ENCODE measurements at places on chromosomes 7 and 10.

GRCh38 chr7:155804897-155805825, 7.1 kb downstream of the SHH start:
- DNase-seq = no peak

DNA sequence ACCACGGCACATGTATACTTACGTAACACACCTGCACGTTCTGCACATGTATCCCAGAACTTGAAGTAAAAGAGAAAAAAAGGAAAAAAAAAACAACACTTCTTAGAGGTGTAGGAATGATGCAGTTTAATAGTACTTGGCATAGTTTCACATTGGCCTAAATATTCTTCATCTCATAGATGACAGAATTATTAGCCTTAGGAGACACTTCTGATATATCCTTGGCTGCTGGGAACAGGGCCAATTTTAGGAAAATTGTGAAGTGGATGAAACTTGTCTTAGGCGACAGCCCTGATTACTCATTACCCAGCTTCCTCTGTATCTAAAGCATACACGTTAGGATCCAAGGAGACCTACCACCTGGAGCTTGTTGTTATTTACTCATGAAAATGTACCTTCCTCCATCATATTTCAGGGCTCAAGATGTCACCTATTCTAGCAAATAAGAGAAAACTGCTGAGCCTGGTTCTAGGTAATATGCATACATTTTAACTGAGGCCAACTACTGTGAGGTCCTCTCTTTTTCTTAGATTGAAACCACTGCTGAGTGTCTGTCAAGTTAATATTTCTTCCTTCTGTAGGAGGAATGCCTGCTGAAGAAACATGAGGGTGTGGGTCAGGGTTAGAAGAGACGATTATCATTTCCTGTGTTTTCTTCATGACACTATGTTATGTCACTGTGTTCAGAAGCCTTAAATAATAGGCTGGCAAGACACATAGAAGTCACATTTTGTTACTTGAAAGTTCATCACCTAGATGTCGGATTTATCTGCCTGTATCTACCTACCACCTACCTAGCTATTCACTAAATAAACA, 44.3 kb downstream of the CPED1 start:
- DNase-seq = no peak

- DNase-seq = no peak
Measured at GRCh38 chr7:39624442-39624807, 1.1 kb downstream of the RALA start.

DNA sequence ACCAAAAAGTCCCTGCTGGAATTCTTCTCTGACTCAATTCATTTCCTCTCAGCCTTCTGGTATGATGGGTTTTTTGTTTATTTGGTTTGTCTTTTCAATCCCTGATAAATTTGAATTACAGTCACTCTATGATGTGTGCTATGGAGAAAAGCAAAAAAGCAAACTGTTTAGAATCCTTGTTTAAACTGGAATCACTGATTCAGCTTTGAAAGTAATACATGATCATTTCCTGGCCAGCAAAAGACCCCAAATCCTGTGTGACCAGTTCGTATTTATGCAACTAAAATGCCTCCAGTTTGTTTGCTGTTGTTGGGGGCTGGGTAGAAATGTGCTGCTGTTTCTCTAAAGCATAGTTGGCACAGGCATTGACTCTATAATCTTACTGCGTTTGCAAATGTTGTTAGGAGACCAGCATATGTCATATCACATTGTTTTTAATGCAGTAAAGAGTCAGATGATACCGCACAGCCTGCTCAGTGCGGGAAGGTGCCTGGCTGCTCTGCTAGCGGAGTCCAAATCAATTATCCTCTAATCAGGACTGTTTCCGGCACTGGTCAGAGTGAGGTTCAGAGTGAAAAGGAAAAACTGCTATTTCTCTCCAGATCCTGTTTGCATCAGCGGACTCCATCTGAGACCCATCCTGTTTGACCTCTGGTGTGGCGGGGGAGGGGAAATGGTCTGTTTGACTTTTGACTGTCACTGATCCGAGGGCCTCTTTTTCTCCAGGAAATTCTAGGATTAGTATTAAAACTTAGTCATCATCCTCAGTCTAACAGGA, 40.6 kb upstream of the ADD3 start:
- DNase-seq = no peak

GRCh38 chr7:128742206-128742605, 3.0 kb downstream of the CALU start:
- DNase-seq = no peak

DNA sequence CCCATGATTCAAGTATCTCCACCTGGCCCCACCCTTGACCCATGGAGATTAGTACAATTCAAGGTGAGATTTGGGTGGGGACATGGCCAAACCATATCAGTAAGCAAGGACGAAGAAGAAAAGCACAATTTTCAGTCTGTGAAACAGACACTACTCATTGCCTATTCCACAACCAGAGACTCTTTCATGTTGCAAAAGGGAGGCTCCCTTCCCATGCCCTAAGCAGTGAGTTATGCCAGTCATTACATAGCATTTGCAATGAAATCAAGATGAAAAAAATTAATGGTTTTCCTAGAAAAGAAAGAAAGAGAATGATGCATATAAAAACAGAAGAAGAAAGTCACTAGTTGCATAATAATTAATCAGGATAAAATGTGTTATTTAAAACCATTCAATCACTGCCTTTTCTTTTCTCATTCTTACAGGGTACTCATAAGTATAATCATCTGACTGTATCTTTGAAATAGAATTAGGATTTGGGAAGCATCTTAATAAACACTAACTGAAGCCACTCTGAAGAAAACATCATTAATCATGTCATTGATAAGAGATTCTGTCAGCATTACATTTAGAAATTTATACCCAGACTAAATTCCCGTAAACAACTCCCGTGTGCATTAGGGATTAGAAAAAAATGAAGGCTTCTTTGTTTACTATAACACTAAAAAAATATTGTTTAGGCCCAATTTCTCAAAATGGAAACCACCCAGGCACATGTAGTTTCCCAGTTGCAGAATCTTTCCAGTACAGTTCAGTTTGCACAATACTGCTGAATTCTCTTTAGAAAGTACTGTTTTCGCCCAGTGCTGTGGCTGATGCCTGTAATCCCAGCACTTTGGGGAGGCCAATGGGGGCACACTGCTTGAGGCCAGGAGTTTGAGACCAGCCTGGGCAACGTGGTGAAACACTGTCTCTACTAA, 9.1 kb downstream of the PRPS1L1 start:
- no peak for DNase-seq

DNA sequence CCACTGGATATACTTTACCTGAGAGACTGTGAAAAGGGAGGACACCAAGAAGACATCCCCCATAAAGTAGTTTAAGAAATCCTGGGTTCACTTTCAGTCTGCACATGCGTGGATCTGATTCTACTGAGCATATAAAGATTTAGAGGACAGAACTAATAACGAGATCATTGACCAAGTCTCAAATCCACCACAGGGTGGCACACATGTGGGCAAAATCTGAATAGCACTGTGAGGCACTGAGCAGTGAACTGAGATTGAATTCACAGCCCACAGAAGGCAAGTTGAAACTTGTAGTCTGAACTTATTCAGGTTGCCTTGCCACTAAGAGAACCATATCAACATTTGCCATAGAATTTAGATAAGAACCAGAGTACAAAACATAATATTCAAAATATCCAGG, 818.6 kb downstream of the GRID1 start:
- DNase-seq = no peak

DNA sequence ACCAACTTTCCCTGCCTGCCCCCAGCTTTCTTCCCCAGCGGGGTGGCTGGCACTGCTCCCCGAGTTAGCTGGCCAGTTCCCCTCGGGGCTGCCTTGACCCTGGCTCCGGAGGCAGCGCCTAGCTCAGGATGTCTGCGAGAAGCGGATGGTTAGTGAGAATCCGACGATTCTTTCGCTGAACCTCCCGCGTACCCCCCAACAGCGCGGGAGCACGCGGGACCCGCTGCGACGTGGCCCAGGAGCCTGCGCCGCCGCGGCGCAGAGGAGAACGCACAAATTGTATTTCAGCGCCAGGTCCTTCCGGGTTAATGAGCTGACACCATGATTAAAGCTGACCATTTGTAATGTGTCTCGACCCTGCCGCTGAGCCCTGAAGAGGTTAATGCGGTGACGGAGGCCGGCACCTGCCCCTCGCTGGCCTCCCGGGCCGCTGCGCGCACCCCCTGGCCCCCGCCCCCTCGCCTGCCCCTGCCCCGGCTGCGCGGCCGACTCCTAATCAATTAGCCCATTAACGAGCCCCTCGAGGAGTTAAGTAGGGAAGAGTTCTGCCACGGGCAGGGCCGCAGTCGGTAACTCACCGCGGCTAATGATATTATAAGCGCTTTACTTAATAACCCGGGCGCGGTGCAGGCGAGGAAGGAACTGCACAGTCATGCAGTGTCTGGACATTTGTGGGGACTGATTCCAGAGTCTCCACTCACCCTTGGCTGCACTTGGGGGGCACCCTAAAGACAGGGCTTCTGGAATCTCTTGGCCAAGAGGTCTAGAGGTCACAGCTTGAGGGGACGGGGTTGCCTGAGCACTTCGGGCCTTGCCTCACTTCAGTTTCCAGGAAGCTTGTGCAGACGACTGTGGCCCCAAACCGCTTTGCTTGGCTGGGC, 1.7 kb upstream of the HMX2 start:
- no peak for DNase-seq

DNA sequence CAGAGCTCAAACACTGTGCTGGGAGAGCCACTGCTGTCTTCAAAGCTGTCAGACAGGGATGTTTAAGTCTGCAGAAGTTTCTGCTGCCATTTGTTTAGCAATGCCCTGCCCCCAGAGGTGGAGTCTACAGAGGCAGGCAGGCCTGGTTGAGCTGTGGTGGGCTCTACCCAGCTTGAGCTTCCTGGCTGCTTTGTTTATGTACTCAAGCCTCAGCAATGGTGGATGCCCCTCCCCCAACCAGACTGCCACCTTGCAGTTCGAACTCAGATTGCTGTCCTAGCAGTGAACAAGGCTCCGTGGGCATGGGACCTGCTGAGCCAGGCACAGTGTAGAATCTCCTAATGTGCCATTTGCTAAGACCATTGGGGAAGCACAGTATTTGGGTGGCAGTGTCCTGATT, 4.6 kb upstream of the CYP2C19 start:
- no peak for DNase-seq
